Ascending aorta (tissue), 2 donors: ENCODE measurements at places on chromosomes 2 and 18.

DNA sequence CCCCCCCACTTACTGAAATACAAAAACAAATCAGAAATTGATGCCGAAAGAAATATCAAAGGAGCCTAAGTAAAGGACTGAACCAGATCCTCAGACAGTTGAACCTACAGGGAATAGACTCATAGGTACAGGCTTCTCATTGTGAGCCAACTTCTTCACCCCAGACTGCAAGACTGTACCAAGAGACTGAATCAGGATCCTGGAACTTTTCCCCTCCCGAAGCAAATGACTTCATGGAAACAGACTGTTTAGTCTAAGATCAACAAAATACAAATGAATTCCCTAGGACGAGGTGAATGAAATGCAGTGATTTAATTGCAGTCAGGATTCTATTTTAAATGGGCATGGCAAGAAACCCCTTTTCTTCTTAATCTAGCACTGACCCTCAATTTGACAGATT, 53.6 kb upstream of the RNF152 start:
- no peak for DNase-seq

DNA sequence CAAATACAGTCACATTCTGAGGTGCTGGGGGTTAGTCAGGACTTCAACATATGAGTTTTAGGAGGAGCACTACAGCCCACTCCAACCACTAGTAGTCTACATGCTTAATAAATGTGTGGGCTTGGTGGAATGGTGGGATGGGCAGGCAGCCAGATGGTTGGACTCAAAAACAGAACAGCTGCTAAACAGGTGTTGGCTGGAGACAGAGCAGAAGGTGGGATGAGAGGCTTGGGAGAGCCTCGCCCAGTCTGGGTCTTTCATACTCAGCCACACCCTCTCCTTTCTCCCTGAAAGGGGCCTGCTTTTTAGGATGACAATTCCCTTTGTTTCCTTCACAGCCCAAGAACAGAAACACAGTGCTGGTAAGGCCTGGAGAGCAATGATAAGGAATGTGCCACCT, 143.9 kb upstream of the KLHL29 start:
- DNase-seq, result no peak

GRCh38 chr2:240561325-240561971, 1.3 kb downstream of the DUSP28 start:
- DNase-seq, result no peak

DNA sequence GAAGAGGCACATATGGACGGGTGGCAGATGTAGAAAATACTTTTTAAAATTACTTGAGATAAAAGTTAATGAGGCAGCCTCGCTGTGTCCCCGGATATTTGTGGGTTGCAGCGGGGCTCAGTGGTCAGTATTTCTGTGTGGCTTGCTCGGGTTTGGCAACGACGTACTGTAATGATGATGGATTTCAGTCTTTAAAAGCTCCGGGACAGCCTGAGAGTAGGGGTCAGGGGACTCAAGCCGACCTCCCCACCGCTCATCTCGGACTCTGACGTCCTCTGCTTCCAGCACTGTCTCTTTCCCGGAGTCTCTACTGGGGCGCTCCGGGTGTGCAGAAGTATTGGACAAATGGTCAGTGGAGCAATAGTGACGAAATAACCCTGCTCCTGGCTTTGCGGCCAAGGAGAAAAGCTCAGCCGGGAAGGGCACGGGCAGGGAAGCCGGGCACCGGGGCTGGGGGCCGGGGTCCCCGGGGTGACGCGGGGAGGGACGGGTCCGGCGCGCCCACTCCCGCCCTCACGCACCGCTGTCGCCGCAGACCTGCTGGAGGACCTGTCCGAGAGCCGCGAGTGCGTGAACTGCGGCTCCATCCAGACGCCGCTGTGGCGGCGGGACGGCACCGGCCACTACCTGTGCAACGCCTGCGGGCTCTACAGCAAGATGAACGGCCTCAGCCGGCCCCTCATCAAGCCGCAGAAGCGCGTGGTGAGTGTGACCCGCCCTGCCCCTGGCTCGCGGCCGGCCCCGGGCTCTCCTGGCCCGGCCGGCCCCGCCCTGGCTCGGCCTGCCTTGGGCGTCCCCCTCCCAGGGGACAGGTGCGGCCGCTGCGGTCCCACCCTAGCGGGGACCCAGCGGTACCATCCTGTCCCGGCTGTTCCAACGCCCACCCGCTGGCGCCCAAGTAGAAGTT, 7.3 kb downstream of the GATA6 start:
- no peak for DNase-seq

- no peak for DNase-seq
These were observed 67.5 kb downstream of the RMDN2 start for GRCh38 chr2:37992601-37993000.

GRCh38 chr2:8431446-8432125, 250.3 kb upstream of the ID2 start:
- no peak for DNase-seq

DNA sequence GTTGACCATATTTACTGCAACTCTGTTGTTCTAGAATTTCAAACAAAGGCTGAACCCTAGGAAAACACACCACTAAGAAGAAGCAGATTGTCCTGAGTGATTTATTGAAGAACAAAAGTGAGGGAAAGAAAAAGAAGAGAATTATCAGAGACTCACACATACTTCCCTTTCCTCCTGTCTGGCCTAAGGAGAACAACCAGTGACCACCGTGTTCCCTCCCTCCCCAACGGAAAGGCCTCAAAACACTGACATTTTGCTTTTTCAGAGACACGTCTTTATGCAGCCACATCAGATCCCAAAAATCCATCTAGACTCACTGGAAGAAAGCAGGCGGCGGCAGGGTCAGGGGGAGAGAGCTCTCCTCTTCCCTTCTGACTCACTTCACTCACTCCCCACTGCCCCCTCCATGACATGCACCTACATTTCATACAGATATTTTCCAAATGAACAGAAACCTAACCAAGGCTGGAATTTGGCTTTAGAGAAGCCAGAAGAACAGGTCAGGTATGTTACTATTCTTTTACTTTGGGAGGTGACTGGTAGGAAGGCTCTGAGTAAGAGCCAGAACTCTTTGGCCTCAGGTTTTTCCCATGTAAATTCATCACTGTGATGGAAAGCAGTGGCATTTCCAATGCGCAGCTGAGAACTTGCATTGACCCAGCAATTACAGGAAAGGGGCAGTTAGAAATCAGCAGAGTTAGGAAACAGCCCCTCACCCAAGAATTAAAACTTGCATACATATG, 169.9 kb downstream of the BCL11A start:
- DNase-seq, result no peak

DNA sequence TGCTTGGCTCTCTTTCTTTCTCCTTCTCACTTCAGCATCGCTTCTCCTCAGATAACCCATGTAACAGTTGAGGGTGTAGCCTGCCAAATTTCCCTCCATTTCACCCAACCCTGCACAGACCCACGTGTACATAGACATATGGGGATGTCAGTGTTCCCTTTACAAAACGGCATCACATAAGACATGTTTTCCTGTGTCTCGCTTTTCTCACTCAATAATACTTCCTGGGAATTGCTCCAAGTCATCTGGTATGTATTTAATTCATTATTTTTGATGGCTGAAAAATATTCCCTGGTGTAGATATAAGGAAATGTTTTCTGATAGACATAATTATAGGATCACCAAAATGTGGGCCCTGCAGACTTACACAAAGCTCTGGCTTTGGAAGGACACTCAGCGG, 176.8 kb downstream of the LOXHD1 start:
- DNase-seq, result no peak

DNA sequence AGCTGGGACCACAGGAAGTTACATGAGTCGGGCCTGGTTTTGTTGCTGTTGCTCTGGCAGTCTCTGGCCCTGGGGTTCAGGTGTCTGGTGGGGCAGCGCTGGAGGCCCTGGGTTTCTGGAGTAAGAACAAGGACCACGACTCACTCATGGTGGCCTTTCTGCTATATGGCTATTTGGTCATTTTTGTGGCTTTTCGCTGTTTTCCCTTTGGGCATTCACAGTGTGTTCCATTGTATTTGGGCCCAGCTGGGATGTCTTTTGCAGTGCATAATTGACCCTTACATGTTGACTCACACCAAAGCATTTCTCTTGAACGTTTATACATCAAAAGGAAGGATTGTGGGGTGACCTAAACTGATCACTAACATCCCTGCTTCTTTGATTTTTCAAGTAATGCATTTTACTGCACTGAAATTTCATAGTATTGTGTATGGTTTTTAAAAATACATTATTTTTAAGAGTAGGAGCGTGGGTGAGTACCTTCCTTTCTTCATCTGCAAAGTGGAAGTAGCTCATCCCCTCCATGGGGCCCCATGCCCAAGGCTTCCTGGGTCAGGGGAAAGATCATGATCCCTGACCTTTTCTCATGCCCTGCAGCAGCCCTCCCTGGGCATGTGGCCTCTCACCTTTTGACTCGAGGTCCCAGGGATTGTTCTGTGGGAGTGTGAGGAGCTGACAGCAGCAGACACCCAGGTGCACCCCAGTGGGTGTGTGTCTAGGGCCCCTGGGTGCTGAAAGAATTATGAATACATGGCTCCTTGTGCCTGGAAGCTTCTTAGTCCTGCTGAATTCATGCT, 225.5 kb downstream of the AGAP1 start:
- DNase-seq, result no peak

DNA sequence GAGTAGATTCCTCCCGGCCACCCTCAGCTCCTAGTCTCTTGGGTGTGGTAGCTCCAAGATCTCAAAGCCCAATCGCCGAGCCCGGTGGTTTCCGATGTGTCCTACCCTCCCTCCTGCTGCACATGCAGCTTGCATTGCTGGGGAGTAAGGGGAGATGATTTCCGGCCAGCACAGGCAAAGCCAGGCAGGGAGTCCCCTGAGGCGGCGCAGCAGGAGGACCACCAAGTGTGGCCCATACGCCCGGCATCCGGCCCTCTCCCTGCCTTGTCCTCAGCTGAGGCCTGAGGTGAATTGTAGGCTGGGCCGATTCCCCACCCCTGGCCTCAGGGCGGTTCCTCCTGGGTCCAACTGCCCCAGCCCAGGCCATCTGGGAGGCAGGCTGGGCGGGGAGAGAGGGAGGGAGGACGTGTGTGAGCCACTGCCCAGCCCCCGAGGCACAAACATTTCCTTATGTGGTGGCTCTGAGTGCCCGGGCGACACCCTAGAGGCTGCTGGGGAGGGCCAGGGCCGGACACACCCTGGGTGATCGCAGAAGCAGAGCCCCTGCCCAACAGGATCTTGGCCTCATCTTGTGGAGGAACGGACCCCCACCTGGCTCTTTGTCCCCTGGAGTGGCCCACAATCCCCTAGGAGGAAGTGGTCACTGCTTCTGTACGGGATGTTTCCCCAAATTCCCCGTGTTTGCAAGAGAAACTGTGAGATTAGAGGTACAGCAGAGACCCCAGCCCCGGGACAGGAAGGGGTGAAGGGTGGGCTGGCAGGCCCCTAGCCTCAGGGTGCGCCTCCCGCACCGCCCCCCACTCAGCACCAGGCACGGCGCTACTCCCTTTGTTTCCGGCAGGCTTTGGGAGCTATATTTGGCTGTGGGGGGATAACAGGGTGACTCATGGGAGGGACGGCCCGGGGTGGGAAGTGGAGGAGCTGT, 41.9 kb upstream of the PTMA start:
- peak; percentile 88 for DNase-seq

DNA sequence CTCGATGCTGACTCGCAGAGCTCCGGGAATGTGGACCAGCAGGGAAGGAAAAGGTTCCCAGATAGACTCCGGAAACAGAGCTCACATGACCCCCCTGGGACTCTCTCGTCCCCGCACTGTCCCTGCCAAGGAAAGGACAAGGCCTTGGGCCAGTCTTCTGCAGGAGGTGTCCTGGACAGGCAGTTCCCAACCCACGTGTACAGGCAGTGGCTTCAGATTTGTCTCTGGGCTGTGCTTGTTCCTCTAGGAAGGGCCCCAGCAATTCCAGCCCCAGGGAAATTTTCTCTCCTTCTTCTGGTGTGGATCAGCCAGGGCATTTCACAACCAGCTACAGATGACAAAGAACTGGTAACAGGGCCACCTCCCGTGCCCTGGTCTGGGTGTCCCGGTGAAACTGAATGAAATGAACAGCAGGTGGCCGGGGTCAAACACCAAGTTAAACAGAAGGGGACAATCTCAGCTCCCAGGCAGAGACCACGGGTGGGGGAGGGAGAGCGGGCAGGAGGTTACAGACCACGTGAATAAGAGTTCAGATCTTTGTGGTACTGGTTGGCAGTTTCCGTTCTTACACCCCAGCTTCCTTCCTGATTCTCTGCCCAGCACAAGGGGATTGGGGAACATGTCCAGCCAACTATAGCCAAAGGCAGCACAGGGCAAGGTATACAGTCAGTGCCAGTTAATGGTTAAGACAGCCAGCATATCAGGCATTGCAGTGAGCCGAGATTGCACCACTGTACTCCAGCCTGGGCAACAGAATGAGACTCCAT, 52.2 kb upstream of the CAB39 start:
- no peak for DNase-seq

DNA sequence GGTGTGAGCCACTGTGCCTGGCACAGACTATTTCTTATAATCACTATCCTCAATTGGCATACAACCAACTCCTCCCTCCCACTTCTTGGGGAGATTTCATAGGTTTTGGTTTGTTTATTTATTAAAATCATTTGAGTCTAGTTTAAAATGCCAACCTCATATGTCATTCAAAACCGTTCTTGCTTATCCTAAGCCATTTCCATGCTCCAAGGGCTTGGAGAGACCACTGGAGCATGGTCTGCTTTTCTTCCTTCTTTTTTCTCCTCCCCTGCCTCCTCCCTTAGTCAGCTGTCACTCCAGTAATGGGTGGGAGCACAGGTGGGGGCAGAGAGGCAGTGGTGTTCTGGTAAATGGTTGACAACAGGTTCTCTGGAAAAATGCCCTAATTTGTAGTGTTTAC, 20.4 kb upstream of the KCNS3 start:
- no peak for DNase-seq

DNA sequence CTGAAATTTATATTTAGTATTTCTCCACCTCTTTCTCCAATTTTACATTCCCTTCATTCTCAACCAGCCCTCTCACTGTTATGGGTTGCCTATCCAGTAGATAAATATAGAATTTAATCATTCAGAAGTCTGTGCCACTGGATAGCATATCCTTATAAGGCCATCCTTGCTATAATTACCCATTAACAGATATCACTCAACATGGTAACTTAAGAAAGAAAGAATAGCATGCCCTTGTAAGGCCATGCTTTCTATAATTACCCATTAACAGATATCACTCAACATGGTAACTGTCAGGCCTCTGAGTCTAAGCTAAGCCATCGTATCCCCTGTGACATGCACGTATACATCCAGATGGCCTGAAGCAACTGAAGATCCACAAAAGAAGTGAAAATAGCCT, 1137.4 kb upstream of the FAM98A start:
- no peak for DNase-seq

DNA sequence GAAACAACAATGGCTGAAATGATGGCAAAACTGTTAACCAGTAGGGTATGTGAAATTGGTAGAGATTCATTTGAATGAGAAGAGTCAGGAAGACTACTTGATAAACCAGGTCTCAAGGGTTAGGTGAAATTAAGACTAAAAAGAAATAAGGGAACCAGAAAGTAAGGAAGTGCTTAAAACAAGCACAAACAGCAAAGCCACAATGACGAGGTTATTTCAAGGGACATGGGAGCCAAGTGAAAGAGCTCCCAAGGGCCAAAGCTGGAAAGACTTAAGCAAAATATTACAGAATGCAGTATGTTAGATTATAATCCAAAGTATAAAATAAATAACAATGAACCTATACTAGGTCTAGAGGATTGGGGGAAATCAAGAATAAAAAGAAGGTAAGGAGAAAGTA, 19.3 kb upstream of the CD302 start:
- DNase-seq, result no peak
